ENCODE measurements at places on chromosomes 1 and 21. TPM values are rescaled to one million over a fixed set of nuclear protein-coding genes. Genes with fewer than 3 reads are reported as not detected.

- no peak for DNase-seq
Observed at GRCh38 chr1:35661474-35661795, 20.1 kb upstream of the PSMB2 start.

CD1E gene
- 0.44 TPM for total RNA-seq

- no peak for DNase-seq
Observed at GRCh38 chr1:233737341-233737740, 123.4 kb downstream of the KCNK1 start.

GRCh38 chr1:158969855-158970254 is 38.5 kb downstream of the PYHIN1 start:
- no peak for DNase-seq

COX20 gene
- total RNA-seq = 26.7 TPM

DNA sequence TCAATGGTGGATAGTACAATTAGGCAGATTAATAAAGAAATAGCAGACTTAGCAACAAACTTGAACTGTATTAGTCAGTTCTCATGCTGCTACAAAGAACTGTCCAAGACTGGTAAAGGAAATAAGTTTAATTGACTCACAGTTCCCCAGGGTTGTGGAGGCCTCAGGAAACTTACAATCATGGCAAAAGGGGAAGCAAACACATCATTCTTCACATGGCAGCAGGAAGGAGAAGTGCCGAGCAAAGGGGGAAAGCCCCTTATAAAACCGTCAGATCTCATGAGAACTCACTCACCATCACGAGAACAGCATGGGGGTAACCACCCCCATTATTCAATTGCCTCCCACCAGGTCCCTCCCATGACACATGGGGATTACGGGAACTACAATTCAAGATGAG is 27.1 kb upstream of the PDE4B start:
- no peak for DNase-seq

PLEKHN1 gene
- 0.19 TPM for total RNA-seq

DNA sequence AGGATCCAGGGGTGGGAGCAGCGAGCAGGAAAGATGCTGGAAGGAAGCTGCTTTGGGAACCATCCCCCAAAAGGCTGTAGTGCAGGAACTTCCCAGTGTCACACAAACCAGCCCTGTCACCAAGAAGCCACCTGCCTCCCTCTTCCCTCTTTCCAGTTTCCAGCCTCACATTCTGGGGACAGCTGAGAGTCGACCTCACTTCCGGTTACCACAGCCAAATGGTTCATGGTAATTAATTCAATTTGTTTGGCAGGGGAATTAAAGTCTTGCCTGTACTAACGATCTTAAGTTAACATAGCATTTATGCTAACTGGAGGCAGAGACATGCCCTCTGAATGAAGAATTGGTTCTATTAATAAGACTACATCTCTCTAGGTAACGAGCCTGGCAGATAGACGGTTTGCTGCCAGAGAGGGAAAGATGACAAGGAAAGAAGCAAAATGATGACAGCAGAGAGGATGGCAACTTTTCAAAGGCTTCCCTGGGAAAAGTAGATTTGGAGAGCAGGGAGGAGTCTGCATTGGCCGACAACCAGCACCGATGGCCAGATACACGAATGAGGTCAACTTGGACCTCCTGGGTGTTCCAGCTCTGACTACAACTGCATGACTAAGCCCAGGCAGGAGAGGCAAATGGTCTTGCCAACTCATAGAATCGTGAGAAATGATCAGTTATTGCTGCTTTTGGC is 64.1 kb downstream of the TMCO4 start:
- no peak for DNase-seq

RIPPLY3 gene
- not detected for total RNA-seq

ACTA1 gene
- total RNA-seq = not detected

GRCh38 chr1:173202424-173203145 is 4.5 kb downstream of the TNFSF4 start:
- no peak for DNase-seq

KIF17 gene
- total RNA-seq = 3.5 TPM

GRCh38 chr1:230351514-230351913 is 74.6 kb downstream of the PGBD5 start:
- no peak for DNase-seq

GRCh38 chr1:246092136-246092535 is 414.9 kb downstream of the SMYD3 start:
- no peak for DNase-seq

HMCN1 gene
- total RNA-seq = 45.9 TPM

GRCh38 chr1:157691285-157691920 is 9.2 kb downstream of the FCRL3 start:
- DNase-seq = no peak

DNA sequence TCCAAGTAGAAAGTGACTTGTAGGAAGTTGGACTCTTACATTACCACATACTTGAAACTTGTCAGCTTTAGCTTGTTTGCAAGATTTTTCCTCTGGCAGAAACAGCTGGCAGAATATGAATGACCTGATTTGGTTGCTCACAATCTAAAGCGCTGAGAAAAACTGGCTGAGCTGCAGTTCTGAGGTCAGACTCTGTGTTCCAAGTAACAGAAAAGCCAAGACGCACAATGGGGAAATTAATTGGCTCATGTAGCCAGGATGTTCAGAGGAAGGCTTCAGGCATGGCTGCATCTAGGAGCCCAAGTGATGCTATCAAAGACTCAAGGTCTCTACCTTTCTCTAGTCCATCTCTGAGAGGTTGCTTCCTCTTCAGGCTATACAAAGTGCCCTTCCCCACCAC is 27.0 kb downstream of the ALPL start:
- DNase-seq = no peak

GRCh38 chr1:9909234-9910046 is 629 bp downstream of the CTNNBIP1 start:
- DNase-seq = no peak

- DNase-seq = no peak
Observed at GRCh38 chr1:66533804-66534740, at the start of gene SGIP1. Gene SGIP1, plus strand, starts transcription at chr1:66534153. Its CDS starts 206 bp downstream, at chr1:66534359.

- no peak for DNase-seq
Observed at GRCh38 chr1:230280054-230280795, 145.9 kb downstream of the PGBD5 start.

PDIK1L gene
- 5.1 TPM for total RNA-seq

SMIM11 gene
- 12.1 TPM for total RNA-seq

DNA sequence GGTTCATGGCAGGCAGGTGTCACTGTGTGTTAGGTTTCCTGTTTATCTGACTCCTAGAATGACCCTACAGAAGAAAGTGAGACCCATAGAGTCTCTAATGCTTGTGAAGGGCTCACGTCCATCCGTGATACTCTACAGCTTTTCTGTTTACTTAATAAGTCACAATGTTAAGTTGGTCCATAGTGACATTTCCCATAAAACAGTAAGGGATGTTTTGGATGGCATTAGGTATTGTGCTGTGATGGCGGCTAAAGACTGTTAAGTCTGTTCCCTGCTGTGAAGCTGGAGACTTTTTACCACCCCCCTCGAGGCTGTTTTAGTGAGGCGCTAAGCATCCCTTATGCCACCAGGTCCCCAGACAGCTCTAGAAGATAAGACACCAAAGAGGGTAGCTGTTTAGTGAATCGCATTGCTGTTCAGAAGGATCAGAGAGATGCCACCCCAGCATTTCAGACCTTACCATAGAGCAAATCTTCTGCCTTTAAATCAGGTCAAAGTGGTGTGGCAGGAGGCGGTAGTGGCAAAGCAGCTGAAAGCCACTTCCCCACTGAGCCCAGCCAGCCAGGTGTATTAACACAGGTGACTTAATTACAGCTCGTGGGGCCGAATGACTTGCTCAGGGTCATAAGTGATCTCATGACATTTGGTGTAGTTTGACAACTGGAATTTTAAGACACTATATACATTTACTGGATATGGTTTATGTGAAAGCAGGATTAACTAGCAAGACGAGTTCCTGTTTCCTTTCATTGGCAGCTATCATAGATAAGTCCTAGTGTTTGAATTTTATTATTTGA is 25.0 kb downstream of the SLC37A1 start:
- no peak for DNase-seq

- no peak for DNase-seq
Observed at GRCh38 chr21:33801424-33802405, 113.9 kb downstream of the ATP5PO start.

GRCh38 chr1:196875935-196876334 is 11.9 kb upstream of the CFHR4 start:
- DNase-seq = no peak

SELL gene
- total RNA-seq = 27.7 TPM

- DNase-seq = no peak
Observed at GRCh38 chr1:30264672-30265025, 458.7 kb downstream of the MATN1 start.

CFAP410 gene
- 23.7 TPM for total RNA-seq

PPIAL4G gene
- not detected for total RNA-seq

DNA sequence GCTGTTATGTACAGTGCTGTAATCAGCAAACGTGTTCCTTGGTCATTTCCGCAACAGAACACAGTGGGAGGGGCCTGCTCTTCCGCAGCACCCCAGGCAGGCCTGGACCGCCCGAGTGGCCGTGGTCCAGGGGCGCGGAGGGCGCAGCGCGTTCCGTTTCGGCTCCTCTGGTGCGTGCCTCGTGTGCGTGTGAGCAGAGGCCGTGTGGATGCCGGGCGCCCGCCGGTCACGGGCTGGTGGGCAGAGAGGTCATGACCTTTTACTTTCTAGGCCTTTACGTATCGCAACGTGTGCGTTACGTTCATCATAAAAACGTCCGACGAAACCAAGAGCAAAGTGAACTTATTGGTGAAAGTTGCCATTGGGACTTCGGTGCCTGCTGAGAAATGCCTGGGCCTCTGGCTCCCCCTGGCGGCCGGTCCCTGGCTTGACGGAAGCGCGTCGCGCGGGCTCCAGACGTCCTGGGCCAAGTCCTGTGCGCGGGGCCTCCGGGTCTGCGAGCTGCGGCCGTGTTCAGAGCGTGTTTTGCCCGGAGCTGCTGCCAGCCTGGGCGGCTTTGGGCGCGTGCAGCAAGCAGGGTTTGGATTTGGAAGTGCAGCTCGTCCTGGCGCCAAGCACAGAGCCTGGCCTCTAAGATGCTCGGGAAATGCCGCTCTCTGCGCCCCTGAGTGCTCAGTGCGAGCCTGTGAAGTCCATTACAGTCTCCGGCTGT is 34.4 kb downstream of the COL18A1 start:
- peak; percentile 86 for DNase-seq

SLAMF9 gene
- 7.2 TPM for total RNA-seq

DNA sequence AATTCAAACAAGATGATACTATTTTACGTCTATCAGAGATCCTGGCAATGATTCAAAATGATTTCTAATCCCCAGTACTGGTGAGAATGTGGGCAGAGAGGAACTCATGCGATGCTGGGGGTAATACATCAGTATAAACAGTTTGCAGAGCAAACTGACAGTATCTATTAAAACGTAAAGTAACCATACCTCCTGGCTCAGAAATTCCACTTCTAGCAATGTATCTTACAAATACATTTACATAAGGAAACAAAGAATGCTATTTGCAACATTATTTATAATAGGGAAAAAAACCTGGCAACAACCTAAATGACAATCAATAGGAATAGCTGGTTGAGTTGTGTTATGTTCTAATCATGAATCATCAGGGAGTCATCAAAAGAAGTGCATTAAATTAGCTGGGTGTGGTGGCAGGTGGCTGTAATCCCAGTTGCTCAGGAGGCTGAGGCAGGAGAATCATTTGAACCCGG is 15.9 kb downstream of the RCAN1 start:
- DNase-seq = no peak

- DNase-seq = no peak
Observed at GRCh38 chr1:67332653-67333529, 25.2 kb downstream of the IL12RB2 start.

- no peak for DNase-seq
Observed at GRCh38 chr1:247411621-247412327, 4.2 kb upstream of the NLRP3 start.

- no peak for DNase-seq
Observed at GRCh38 chr1:6141592-6141991, 38.5 kb downstream of the CHD5 start.

GRCh38 chr21:25735646-25736597 is 1.1 kb downstream of the GABPA start:
- peak; percentile 62 for DNase-seq

DNA sequence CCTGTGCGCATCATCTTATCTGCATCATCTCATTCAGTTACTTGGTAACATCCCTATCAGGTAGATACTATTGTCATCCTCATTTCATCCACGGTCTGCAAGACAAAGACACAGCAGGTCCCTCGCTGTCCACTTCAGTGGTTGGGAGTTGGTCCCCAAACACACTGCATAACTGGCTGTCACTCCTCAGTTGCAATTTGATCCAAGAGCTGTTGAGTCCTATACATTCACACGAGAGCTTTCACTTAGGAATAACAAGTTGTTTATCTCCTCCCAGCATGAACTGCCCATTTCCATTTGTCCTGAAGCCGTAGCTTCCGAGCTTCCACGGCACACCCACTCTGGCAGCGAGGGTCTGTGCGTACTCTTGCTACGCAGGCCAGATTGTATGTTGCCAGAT is 472.0 kb downstream of the CAMTA1 start:
- DNase-seq = no peak

DNA sequence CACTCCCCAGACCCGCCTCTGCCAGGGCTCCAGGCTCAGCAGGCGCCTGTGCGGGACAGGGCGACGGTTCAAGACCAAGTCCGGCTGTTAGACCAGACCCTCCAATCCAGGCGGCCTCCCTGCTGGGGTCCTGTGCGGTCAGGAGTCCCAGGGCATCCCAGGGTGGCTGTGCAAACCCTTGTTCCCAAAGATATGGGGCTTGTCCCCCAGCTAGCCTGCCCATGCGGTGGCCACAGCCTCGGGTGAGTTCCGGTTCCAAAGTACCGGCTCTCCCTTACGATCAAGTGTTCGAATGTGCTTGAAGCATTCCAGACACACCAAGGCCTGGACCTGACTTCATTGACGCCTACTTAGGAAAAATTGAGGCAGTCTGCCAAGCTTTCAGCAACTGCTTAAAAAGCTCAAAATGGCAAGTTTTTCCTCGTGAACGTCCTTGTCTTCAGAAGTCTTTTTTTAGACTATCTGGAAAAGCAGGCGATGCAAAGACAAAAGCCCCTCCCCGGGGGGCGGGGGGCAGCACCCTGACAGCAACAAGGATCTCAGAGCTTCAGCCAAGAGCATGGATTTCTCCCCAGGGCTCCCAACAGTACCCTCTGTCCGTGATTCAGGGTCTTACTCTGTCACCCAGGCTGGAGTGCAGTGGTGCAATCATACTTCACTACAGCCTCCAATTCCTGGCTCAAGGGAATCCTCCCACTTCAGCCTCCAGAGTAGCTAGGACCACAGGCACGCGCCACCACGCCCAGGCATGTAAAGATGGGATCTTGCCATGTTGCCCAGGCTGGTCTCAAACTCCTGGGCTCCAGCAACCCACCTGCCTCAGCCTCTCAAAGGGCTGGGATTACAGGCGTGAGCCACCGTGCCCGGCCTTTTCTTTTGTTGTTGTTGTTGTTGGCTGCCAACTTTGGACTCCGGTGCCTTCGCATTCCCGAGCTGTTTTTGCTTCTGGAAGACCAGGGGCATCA is 2.3 kb downstream of the FAAP20 start:
- DNase-seq = no peak

OR6N2 gene
- not detected for total RNA-seq

GRCh38 chr1:23178950-23179349 is 10.3 kb upstream of the LUZP1 start:
- DNase-seq = no peak

Measured in omental fat pad (tissue), 4 donors.